Upper lobe of right lung (tissue), 1 donor: ENCODE measurements at places on chromosomes 6 and 20.

- no peak for DNase-seq
These were observed 696.5 kb upstream of the FLRT3 start for GRCh38 chr20:15033891-15034290.

GRCh38 chr6:6131492-6132109 lies 124.9 kb upstream of the NRN1 start:
- no peak for DNase-seq

GRCh38 chr20:35643045-35643444 lies 21.7 kb downstream of the CPNE1 start:
- DNase-seq: no peak

DNA sequence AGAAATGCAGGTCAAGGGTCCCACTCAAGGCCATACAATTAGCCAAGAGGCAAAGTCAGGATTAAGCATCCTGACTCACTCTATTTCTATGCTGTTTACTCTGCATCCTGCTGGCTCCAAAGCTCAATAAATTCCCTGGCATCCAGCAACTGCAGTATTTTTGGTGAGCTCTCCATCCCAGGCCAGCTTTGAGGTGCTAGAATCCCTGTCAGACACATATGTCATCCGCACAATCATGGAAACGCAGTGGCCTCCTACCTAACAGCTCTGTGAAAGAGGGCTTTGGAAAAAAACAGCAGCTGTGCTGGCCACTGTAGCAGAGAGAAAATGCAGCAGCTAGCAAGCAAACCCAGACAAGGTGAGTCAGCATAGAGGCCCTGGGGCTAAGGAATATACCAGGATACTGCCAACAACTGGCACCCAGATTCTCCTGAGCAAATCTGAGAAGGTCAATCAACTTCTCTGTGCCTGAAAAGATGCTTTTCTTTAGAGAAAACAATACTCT lies 58.4 kb downstream of the ANKEF1 start:
- no peak for DNase-seq

- DNase-seq: no peak
These were observed 326 bp upstream of the BCL2L1 start for GRCh38 chr20:31723069-31723318.

DNA sequence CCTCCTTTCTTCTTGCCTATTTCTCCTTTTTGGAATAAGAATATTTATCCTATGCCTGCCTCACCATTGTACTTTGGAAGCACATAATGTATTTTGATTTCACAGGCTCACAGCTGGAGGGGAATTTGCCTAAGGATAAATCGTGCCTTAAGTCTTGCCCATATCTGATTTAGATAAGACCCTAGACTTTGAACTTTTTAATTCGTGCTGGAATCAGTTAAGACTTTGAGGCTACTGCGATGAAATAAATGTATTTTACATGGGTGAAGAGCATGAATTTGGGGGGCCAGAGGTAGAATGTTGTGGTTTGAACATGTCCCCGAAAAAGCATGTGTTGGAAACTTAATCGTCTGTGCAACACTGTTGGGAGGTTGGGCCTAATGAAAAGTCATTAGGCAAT lies 648.8 kb downstream of the EPHA7 start:
- DNase-seq: no peak

GRCh38 chr6:106692112-106692818 lies 62.9 kb downstream of the QRSL1 start:
- DNase-seq: no peak

DNA sequence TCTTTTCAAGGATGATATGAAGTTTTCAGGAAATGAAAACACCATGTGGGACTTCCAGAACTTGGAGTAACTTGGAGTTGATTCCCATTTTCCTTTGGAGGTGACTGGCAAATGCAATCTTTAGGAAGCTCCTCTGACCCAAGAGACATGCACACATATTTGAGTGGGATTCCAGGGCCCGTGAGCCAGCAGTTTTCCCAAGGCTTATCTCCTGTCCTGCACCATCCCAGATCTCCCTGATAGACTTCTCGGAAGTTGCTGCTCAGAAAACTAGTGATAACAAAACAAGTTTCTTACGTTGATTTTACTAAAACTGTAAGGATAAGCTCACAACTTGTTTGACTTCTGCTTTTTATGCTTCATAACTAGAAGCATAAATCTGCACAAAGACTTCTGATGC lies 25.6 kb downstream of the SLC35F1 start:
- DNase-seq: no peak

- DNase-seq: no peak
These were observed 6.7 kb downstream of the PRDM13 start for GRCh38 chr6:99613409-99613704.

DNA sequence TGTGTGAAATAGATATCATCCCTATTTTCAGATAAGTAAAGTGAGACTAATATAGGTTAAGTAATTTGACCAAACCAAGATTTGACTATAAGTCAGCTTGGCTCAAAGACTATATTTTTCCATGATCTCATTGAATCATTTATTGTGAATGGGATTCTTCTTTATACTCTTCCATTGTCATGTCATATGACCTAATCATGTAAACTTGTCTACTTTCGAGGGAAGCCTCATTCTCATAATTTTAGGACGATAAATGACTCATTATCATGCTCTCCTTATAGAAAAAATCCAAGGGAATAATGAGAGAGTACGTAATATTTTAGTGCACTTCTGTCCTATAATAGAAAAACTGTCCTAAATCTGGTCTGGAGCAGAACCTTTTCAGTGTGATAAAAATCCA lies 40.9 kb upstream of the CCN6 start:
- DNase-seq: no peak

DNA sequence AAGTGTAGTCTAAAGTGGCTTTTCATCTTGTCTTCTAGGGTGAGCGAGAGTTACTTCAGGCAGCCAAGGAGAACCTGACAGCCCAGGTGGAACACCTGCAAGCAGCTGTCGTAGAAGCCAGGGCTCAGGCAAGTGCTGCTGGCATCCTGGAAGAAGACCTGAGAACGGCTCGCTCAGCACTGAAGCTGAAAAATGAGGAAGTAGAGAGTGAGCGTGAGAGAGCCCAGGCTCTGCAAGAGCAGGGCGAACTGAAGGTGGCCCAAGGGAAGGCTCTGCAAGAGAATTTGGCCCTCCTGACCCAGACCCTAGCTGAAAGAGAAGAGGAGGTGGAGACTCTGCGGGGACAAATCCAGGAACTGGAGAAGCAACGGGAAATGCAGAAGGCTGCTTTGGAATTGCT lies 27.1 kb downstream of the C20orf173 start:
- no peak for DNase-seq

DNA sequence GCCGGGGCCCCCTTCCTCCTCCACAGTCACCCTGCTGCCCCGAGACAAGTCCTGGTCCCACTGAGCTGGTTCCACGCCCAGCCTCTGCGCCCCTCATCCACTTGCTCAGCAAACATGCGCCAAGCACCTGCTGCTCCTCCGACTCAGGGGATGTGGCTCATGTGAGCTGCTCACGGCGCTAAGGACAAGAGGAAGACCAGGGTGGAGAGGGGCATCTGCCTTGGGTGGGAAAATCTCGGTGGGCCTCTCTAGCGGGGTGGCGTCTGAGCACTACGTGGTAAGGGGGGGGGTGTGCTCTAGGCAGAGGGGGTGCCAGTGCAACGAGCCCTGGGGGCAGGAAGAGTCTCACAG lies 4.5 kb downstream of the LAMA5 start:
- DNase-seq: no peak

GRCh38 chr6:37698264-37699137 lies 818 bp upstream of the MDGA1 start:
- peak; percentile 81 for DNase-seq

DNA sequence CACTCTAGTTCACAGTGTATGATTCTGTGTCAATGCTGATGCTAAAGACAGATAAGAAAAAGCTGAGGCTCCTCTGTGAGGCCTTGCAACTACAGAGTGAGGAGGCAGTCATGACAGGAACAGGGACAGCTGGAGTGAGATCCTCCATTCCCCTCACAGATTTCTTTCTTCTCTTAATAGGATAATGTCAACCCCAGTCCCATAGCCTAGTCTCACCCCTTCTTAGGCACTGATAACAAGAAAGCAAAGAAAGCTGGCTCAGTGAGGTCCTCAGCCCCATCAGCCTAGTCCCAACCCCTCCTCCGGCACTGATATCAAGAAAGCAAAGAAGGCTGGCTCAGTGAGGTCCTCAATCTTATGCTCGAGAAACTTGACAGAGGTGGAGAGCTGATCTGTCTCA lies 2.1 kb upstream of the PTCHD4 start:
- DNase-seq: no peak

- peak; percentile 78 for DNase-seq
These were observed 485 bp downstream of the TGIF2 start for GRCh38 chr20:36573798-36574365.

GRCh38 chr20:56368351-56369134 lies 9.8 kb downstream of the FAM210B start:
- no peak for DNase-seq

DNA sequence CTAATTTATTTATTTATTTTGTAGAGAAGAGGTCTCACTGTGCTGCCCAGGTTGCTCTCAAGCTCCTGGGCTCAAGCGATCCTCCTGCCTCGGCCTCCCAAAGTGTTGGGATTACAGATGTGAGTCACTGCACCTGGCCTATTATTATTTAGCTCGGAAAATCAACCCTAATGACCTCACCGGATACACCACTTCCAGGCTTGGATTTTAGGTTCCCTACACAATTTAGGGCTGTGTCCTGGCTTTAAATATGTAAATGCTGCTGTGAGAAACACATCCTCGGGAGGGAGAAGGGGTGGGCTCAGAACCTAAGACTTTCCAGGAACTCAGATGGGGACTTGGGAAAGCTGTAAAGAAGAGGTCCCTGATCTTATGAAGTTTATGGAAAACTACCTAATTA lies 51.0 kb upstream of the SLC32A1 start:
- no peak for DNase-seq

DNA sequence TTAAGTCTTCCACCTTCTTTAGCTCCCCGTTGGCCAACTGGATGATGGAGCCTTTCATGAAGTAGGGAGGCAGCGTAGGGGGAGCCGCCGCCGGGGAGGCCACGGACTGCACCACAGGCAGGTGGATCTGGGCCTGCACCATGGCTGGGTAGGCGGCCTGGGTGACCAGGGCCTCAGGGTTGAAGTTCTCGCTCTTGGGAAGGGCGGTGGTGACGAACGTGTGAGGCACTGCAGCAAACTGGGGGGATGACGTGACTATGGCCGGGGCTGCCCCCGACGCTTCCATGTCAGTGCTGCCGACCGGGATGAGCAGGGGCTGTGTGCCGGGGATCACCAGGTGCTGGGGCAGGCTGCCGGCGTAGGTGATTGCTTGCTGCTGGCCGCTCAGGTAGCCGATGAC lies 88.1 kb downstream of the GMPR start:
- no peak for DNase-seq

GRCh38 chr6:116682334-116682712 lies 1.3 kb downstream of the KPNA5 start:
- no peak for DNase-seq

- peak; percentile 51 for DNase-seq
These were observed 6.4 kb downstream of the NPEPL1 start for GRCh38 chr20:58698741-58699622.

DNA sequence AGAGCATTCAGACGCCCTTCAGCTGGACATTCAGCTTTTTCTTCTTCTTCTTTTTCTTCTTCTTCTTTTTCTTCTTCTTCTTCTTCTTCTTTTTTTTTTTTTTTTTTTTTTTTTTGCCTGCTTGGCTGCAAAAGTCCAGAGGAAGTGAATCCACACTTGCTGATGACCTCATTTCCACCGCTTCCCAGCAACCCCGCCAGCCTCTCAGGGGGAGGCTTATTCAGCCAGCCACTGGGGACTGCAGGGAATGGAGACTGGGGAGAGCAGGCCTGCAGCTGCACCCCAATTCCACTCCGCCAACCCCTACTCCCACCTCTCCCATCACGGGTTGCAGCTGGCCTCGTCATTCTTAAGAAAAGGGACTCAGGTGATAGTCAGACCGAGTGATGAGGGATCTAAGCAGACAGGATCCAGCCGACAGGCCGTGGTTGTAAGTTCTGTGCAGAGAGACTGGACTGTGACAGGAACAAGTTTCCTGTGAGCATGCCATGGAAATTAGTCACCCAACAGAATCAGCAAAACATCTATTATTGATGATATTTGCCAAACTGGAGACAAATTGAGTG lies 59.0 kb upstream of the QKI start:
- peak; percentile 81 for DNase-seq

- no peak for DNase-seq
These were observed 61.1 kb upstream of the FBXO30 start for GRCh38 chr6:145875496-145876211.

GRCh38 chr6:29130644-29131043 lies 22.8 kb downstream of the OR2J3 start:
- DNase-seq: peak; percentile 49

- no peak for DNase-seq
These were observed 920 bp upstream of the RNF5 start for GRCh38 chr6:32177183-32177787.

GRCh38 chr20:53480913-53481312 lies 112.7 kb downstream of the ZNF217 start:
- no peak for DNase-seq

- peak; percentile 83 for DNase-seq
These were observed at the start of gene SASH1 for GRCh38 chr6:148342350-148343046. Gene SASH1 (plus strand): TSS chr6:148342838. CDS start chr6:148343068, 230 bp downstream.

DNA sequence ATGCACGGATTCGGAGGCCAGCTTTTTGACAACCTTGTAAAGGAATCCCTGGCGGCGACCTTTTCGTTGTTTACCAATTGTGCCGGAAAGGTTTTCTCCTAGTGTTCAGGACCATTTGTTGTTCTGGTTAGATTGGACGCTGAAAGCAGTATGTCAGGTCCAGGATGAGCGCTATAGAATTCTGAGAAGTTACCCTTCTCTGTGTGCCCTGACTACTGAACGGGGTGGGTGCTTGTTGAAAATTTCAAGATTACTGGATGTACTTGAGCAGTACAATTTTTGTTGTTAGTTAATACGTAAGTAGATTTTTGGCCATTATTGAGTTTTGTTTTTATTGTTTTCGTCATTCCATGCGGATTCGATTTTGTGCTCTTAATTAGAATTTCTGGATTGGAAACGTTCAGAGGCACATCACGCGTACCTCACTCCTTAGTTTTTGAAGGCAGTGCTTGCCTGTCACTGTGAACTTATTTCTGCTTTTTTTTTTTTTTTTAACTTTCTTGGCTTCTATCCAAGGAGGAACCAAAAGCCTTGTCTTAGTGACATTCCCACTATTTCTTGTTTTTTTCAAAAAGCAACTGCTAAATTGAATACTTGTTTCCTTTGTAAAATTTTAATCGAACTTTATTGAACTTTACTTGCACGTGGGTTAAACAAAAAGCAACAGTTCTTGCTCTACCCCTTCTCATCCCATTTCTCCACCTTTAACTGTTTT lies 898 bp downstream of the XRN2 start:
- DNase-seq: no peak
